Mesothelial cell of epicardium (in vitro differentiated cells): ENCODE measurements at places on chromosomes 6 and 20.

- no peak overlapping the region for H3K4me3 ChIP-seq
- no peaks in the 10 kb centered on the region for H3K27me3 ChIP-seq
- peaks cover 7% of the 10 kb centered on the region for H3K36me3 ChIP-seq
Measured at GRCh38 chr6:43683708-43684455, 3.7 kb downstream of the MRPS18A start.

DNA sequence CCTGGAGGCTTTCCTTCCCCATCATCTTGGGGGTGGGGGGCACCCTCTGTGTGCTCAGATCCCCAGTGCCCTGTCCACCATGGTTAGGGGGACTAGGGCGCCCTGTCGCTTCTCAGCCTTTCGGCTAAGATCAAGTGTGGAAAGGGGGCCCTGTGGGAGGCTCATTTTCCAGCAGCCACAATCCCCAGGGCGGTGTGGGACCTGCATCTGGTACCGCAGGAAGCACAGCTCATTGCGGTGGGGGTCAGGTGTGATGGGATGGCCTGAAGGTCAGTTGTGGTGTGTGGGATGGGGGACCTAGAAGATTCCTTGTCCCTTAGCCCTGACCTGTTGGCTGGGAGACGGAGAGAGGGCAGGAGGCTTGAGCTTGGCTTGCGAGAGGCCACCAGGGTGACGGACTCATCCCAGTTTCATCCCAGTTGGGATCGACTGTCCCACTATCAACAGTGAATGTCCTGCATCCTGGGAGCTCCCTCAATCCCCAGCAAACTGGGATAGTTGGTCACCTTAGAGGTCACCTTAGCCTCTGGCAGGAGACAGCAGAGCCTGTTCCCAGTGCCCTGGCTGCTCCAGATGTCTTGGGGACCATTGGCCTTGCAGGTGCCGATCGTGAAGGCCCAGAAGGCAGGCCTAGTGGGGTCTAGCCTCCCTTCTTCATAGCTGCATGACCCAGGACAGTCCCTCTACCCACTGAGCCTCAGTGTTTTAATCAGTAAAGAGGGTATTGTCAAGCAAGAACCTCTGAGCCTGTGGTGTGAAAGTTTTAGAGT is 64.5 kb upstream of the PMEPA1 start:
- peaks cover 2% of the 10 kb centered on the region for H3K27me3 ChIP-seq
- H3K4me3 ChIP-seq, result no peak overlapping the region
- H3K4me1 ChIP-seq, result peaks cover 27% of the 10 kb centered on the region
- H3K36me3 ChIP-seq, result no peaks in the 10 kb centered on the region

DNA sequence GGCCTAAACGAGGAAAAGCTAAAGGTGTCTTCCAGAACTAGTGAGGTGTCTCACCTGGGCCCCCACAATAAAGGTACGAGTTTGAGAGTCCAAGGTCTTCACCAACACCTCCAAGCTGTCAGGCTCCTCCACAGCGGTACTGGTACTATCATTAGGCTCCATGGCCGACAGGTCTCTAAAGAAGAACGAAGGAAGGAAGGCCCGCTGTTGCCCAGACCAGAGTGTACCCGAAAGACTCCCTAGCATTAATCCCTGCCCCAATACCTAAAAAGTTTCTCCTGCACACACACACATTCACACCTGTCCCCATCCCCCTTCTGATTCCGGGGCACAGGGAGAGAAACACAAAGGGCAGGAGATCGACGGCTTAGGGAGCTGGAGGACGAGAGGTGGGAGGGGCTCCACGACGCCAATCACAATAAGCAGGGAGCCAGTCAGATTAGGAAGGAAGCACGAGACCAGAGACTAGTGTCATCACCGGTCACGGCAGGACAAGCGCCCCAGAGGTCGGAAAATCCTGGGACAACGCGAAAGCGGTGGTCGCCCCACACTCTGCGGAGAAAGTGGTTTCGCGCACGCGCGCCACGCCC is 764 bp downstream of the BAG6 start:
- no peaks in the 10 kb centered on the region for H3K27me3 ChIP-seq
- H3K27ac ChIP-seq, result peak overlapping the region; percentile 100
- H3K4me3 ChIP-seq, result peak overlapping the region; percentile 95
- peaks cover 30% of the 10 kb centered on the region for H3K36me3 ChIP-seq
- H3K4me1 ChIP-seq, result peaks cover 19% of the 10 kb centered on the region

DNA sequence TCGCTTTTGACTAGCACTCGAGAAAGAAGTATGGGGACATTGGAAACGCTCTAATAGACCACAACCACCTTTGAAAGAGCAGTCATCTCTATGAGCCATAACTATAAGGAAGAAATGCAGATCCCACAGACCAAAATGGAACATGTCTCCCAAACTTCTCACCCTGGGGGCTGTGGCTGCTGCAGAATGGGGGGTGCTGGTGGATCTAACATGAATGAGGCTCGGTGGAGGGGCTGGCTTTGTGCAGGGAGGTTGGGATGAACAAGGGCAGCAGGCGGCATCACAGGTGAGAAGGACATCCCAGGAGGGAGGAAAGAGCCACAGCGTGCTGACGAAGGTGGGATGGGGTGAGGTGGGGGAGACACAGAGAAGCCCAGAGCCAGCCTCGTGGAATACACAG is 10.5 kb upstream of the CCR6 start:
- no peak overlapping the region for H3K27ac ChIP-seq
- no peak overlapping the region for H3K4me3 ChIP-seq
- no peak for DNase-seq
- H3K4me1 ChIP-seq, result peaks cover 24% of the 10 kb centered on the region
- peaks cover 17% of the 10 kb centered on the region for H3K27me3 ChIP-seq
- H3K36me3 ChIP-seq, result no peaks in the 10 kb centered on the region

DNA sequence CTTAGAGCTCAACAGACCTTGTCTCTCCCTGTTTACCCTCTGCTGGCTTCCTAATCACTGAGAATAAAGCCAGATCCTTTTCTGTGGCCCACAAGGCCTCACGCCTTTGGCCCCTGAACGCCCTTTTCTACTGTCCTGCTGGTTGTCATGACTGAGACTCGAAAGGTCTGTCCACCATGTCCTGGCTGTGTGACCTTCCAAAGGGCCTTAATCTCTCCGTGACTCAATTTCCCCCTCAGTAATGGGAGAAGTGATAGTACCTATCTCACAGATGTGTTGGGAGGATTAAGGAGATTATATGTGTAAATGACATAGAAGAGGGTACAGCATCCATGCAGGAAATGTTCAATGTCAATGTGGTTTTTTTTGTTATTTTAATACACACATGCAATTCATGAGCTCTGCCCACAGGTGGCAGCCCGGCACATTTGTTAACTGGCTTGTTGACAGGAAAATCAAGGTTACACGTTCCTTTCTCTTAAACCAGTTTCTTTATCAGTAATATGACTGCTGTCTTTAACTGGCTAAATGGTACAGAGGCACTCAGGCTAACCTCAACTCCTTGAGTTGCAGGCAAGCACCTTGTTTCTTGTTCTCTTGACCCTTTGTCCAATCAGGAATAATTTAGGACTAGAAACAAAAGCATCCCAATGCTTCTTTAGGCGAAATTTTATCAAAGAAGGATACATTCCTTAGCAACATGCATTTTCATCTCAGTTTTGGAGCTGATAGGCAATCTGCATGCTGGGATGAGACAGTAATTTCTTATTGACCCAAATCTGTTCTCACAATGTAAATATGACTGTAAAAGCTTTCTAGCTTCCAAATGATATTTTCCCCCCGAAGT is 16.6 kb downstream of the SLC22A1 start:
- H3K36me3 ChIP-seq, result peaks cover 2% of the 10 kb centered on the region
- peaks cover 31% of the 10 kb centered on the region for H3K4me1 ChIP-seq
- DNase-seq, result peak; percentile 59
- no peak overlapping the region for H3K4me3 ChIP-seq

DNA sequence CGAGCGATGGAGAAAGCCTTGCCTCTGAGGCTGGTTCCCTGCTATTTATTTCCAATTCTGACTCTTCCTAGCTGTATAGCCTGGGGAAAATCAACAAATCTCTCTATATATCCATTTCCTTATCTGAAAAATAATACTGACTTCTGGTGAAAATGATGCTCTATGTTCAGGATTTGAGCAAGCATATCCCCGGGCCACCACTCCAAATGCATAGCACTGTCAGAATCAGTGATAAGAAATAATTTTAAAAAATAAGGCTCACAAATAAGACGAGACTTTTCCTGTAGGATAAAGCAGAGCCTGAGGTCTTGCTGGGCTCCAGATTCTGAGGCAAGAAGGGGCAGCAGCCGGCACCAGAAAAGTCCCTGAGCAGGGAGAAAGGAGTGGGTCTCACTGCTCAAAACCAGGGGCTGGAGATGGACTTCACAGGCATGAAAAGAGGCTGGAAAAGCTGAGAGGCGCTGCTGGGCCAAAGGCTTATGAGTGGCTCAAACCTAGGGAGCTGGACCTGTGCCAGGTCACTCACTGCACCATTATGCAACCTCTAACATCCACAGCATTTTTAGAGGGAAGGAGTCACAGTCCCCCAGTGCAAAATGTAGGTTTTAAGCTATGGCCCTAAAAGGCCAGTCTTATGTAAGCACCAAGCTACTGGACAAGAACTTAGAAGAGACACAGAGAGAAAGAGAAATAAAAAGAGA is 48.1 kb upstream of the SLC17A4 start:
- DNase-seq, result no peak
- no peak overlapping the region for H3K27ac ChIP-seq
- H3K4me3 ChIP-seq, result no peak overlapping the region
- H3K27me3 ChIP-seq, result peaks cover 39% of the 10 kb centered on the region
- peaks cover 2% of the 10 kb centered on the region for H3K4me1 ChIP-seq

GRCh38 chr20:63843778-63844177 is 12.7 kb upstream of the ZBTB46 start:
- no peaks in the 10 kb centered on the region for H3K36me3 ChIP-seq
- peaks cover 4% of the 10 kb centered on the region for H3K4me1 ChIP-seq
- no peak overlapping the region for H3K4me3 ChIP-seq

- H3K36me3 ChIP-seq, result no peaks in the 10 kb centered on the region
- H3K4me1 ChIP-seq, result no peaks in the 10 kb centered on the region
- no peak overlapping the region for H3K4me3 ChIP-seq
Measured at GRCh38 chr20:55283889-55284288, 721.4 kb downstream of the CBLN4 start.

GRCh38 chr6:89782222-89782621 is 37.4 kb downstream of the MDN1 start:
- H3K27ac ChIP-seq, result no peak overlapping the region
- H3K36me3 ChIP-seq, result peaks cover 64% of the 10 kb centered on the region
- no peak overlapping the region for H3K4me3 ChIP-seq
- H3K4me1 ChIP-seq, result no peaks in the 10 kb centered on the region
- no peaks in the 10 kb centered on the region for H3K27me3 ChIP-seq

DNA sequence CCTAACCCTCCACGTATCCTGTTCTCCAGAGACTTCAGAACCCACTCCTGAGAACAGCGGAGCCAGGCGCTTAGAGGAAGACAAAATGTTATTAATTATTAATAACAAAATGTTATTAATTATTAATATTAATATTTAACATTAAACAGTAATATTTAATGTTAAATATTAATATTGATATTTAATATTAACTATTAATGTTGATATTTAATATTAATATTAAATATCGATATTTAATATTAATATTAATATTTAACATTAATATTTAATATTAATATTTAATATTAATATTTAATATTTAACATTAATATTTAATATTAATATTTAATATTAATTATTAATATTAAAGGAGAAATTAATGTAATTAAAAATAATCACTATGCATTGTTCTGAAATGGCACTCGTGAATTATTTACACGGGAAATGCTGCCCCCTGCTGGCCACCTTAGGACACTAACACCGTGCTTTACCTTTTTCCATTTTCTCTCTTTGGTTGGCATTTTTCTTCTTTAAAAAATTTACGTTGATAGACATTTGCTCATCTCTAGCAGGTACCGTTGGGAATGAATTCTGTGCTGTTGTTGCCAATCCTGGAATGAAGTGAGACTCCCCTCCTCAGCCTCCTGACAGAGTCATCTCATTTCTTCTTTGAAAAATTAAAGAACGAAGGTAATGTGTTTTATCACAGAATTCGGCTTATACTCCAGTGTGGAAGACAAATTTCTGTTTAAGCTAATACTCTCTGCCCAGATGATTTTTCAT is 7.5 kb upstream of the GGTLC1 start:
- H3K4me3 ChIP-seq, result no peak overlapping the region
- no peaks in the 10 kb centered on the region for H3K36me3 ChIP-seq
- no peaks in the 10 kb centered on the region for H3K4me1 ChIP-seq
- no peak overlapping the region for H3K27ac ChIP-seq
- peak; percentile 74 for DNase-seq

DNA sequence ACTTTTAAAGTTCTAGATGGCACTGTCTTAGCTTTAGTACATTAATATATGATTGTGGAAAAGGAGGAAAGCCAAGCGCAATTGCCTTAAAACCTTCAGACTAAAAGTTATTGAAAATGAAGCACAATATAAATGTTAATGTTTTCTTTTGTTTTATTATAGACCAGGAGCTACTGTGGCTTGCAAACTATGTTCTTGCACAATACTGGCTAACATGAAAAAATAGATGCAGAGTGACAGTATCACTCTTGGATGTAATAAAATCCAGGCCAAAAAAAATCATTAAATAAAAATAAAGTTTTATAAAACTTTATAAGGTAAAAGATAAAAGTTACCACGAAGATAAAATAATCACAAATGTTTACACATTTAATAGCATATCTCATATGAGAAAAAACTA is 18.3 kb upstream of the PLN start:
- H3K27ac ChIP-seq, result no peak overlapping the region
- H3K4me3 ChIP-seq, result no peak overlapping the region
- no peaks in the 10 kb centered on the region for H3K27me3 ChIP-seq
- H3K4me1 ChIP-seq, result peaks cover 9% of the 10 kb centered on the region

- no peak overlapping the region for H3K4me3 ChIP-seq
- H3K27me3 ChIP-seq, result no peaks in the 10 kb centered on the region
- H3K36me3 ChIP-seq, result peaks cover 6% of the 10 kb centered on the region
- no peak overlapping the region for H3K27ac ChIP-seq
- no peak for DNase-seq
Measured at GRCh38 chr20:36180323-36180722, 25.8 kb downstream of the EPB41L1 start.
